HT1080 (cell line): ENCODE measurements at places on chromosomes 1 and 21.
A peak's percentile ranks its signal among the peaks of the same experiment; 100 is the strongest.

- no peak for DNase-seq
These were observed 52.7 kb downstream of the MIGA1 start for GRCh38 chr1:77831976-77832711.

DNA sequence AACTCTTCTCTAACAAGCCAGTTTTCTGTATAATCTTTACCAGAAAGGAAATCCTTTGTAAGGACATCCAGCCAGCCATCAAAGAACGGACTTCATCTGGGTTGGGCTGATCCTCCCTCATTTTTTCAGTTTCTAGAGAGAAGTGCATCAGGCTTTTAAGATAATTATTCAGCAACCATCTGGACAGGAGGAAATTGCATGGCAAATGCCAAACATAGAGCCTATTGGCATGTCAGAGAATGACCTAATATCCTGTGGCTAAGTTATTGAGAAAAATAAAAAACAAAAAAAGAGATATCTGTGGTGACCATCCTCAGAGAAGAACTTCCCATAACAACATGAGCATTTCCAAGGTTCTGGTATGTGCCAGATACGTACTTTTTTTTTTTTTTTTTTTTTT is 74.9 kb upstream of the BEND5 start:
- DNase-seq: peak; percentile 88

DNA sequence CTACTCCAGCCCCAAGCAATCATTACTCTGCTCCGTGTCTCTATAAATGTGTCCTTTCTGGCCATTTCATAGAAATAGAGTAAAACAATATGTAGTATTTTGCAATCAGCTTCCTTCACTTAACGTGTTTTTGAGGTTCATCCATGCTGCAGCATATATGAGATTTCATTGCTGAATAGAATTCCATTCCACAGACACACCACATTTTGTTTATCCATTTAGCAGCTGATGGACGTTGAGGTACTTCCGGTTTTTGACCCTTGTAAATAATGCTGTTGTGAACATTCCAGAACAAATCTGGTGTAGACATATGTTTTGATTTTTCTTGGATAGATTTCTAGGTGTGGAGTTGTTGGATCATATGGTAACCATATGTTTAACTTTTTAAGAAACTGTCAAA is 30.7 kb downstream of the ADAM30 start:
- DNase-seq: no peak

DNA sequence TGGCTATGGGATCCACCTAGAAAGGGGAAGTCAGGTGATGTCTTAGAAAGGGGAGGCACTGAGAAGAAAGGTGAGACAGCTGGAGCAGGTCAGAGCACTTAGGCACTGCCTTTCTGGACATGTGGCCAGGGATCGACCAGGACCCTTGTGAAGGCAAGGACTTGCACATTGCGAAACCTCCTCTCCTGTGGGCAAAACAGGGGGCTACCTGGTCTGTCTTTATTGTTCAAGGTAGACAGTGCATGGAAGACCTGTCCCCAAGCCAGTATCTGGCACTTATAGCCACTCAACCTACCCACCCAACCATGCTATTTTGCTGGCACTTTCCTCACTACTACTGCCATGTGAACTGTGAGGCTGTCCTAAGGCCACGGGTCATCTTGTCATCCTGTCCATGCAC is 67.2 kb downstream of the NAV1 start:
- DNase-seq: no peak

DNA sequence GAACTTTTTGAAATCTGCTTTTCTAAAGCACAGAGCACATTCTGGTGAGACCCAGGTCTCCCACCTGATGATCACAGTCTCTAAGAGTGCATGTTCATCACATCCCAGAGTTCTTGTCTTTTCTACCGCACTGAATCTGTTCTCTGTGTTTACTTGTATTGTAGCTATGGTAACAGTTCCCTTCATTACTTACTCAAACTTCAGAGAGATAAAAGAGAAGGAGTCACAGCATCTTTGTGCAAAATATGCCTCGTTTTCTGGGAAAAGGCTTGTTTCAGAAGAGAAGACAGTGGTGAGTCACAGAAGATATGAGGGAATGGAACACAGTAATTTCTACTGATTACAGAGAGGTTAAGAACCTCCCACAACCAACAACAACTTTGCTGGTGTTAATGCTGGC is 580.6 kb downstream of the PLA2G4A start:
- peak; percentile 17 for DNase-seq

GRCh38 chr1:148290881-148291280 is 138.8 kb upstream of the NBPF11 start:
- DNase-seq: no peak
